ENCODE measurements at places on chromosomes 4 and X.

DNA sequence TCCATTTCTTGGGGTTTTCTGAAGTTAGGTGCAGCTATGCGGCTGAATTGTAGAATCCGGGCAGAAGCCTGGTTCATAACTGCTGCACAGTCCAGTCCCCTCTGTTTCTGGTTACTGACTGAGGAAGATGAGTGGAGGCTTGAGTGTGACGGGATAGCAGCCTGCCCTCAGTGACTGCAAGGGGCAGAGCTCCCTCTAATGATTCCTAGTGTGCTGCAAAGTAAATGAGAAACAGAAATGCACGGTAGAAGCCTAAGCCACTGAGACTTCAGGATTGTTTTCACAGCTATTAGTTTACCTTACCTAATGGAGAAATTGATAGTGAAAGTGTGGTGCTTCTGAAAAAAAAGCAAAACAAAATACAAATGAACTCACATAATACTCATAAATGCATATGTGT lies 189.2 kb downstream of the GPM6A start:
- no peak for DNase-seq

DNA sequence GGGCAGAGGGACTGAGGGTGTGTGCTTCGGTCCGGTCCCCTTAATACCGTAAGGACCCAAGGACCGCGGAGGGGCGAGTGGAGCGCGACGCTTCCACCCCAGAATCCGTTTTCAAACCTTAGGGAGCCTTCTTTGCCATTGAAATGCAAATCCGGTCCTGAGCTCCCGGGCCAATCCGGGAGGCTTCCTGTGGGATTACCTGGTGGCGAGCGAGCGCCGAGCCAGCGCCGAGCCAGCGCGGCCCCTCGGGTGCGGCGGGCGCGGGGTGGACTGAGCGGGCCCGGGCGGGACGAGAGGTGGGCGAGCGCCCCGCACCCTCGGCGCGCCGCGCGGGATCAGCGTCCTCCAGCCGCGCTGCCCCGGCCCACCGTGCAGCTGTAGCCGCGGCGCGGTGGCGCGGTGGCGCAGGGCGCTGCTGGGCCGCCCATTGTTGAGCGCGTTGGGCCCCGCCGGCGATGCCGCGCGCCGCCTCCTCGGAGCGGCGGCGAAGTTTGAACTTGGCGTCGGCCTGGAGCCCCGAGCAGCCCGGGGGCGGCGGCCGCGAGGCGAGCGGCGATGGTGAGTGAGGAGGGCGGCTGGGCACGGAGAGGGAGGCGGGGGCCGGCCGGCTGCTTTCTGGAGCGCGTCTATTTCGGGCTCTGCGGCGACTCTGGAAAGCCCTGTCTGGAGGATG lies 208.7 kb downstream of the SOWAHB start:
- DNase-seq, result no peak

DNA sequence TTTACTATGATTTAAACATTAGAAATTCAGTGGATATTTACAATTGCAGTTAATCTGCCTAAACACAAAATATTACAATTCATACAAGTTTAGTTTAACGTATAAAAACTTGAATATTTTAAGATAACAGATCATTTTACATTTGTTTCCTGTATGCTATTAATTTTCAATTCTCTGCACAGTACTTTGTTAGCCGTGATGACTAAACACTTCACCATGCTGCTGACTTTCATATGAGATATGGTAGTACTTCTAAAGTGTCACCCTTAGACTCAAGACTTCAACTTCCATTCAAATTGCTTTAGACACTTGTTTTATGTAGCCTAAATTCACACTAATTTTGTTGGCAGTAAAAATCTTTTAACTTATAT lies 1646.4 kb upstream of the ADGRL3 start:
- no peak for DNase-seq

GRCh38 chr4:156749426-156750403 lies 221.9 kb downstream of the PDGFC start:
- no peak for DNase-seq

DNA sequence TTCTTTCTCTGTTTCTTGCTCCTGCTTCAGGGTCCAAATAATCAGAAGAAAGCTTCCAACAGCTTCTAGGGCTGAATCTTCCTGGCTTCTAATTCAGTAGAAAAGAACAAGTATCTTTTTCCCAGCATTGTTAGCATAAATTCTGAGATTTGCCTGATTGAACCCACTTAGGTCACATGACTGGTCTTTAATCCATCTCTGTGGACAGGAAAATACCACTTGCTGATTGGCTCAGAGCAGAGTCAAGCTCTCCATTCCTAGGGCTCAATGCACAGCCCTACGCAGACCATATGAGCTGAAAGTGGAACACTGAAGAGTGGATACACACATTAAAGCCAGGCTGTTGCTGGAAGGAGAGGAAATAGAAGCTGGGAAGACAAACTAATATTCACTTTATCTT lies 99.6 kb upstream of the RPL34 start:
- no peak for DNase-seq

GRCh38 chr4:76194325-76194724 lies 19.3 kb downstream of the SCARB2 start:
- no peak for DNase-seq

- DNase-seq, result no peak
These were observed 36.6 kb downstream of the ANAPC10 start for GRCh38 chr4:145061318-145061920.

DNA sequence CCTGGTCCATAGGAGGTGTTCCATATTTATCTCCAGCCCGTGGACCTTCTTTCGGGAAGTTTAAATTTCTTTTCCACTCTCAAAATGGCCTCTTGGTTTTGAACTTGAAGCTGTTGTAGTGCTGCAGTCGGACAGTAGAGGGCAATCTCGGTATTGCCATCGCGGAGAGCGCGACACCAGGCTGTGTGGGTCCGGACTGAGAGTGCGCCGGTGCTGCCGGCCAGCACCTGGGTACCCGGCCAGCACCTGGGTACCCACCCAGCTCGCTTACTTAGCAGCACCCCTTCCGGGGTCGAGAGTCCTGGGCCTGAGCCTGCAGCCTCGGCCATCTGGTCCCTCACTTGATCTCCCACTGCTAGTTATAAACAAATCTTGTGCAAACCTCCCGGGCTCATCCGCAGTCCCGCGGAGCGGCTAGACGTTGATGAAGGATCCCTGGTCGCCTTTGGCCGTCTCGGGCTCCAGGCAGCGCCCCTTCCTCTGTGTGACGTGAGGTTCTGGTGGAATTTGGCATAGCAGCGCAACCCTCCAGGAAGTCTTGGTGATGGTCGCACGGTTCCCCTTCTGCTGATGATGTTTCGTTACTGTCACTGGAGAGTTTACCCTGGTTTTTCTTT lies 18.0 kb downstream of the FAM9A start:
- no peak for DNase-seq

DNA sequence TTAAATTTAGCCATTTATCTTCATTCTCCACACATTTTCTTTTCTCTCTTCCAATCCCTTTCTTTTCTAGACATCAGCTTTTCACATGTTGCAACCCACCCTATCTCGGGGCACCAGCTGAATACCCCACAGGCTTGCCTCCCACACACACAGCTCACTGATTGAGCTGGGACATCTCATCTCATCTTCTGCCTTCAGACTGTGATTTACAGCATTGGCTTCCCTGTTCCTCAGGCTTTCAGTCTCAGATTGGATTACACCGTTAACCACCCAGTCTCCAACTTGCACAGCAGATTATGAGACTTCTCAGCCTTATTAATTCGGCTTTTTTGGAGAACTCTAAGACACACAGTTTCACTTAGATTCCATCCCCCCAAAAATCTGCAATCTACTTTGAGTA lies 93.7 kb downstream of the PRSS12 start:
- no peak for DNase-seq

DNA sequence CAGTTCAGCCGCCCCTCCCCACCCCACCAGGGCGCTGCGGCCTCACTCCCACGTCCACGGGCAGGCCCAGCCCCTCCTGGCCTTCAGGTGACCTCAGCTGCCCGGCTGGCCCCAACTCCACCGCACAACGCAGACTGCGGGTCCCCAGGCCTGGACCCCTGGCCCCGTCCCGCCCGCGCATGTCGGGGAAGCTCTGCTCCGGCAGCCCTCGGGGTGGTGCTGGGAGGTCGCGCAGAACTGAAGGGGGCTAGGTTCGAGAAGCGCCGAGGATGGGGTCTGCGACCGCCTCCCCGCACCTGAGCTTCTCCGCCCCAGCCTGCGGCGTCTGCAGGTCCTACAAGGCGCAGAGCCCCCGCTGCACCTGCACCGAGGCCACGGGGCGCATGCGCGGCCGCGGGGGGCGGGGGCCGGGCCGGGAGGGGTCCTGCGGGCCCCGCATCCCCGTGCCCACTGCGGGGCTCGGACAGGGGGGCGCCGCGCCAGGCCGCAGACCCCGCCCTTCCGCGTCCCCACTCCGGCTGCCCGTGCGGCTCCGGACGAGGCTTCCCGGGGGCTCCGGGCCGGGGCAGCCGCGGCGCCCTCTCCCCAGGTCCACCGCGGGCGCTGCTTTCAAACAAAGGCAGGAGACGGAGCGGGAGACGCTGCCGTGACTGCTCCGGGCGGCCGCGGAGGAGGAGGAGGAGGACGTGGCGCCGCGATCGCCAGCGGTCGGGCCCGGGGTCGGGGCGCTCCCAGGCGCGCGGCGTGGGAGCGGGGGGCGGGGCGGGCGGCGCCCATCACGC lies 672 bp upstream of the NAT8L start:
- no peak for DNase-seq

- DNase-seq, result no peak
These were observed 54.4 kb upstream of the ACTRT1 start for GRCh38 chrX:128106630-128107029.

GRCh38 chr4:134529629-134530028 lies 328.0 kb upstream of the PABPC4L start:
- no peak for DNase-seq

GRCh38 chr4:165726831-165727230 lies 146.2 kb upstream of the TLL1 start:
- DNase-seq, result no peak

Measured in stimulated activated CD4-positive, alpha-beta T cell treated with anti-CD3 and anti-CD28 coated beads, Interleukin-1b, Interleukin-23, amount 100 ng/mL, for 1 hour (primary cell).